Stimulated activated CD8-positive, alpha-beta memory T cell treated with anti-CD3 and anti-CD28 coated beads, Interleukin-4, amount 100 ng/mL, for 1 hour (primary cell): ENCODE measurements at places on chromosomes 11 and 22.

DNA sequence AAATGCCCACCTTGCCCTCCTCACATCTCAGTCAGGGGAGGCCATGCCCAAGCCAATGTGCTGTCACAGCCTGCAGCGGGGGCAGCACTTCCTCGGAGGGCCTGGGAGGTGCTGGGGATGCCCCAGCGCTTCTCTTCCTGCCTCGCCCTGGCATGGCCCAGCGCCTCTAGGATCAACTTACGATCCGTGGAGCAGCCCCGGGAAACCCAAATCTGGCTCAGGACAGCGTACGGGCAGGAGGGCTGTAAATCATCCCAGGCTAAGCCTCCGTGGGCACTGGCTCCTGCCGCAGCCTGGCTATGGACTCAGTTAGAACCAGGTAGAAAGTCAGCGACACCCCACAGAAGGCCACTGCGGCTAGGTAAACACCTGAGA lies 60.9 kb upstream of the EMID1 start:
- DNase-seq = no peak

- no peak for DNase-seq
Measured at GRCh38 chr11:110112457-110112856, 19.3 kb downstream of the ZC3H12C start.

DNA sequence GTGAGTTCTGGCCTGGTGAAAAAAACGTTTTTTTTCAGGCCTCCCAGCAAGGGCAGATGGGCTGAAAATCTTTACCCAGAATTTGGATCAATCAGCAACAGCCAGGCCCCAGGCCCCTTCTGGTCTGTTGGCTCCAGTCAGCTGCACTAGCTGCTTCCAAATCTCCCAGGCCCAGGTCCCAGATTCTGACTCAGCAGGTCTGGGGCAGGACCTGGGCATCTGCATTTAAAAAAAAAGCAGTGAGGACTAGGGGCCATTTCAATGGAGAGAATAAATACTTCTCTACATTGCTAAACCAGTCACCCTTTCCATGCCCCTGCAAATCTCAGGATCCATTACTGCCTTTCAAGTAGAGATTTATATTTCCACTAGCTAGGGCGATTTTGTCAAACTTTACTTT lies 4.3 kb downstream of the SLC15A3 start:
- DNase-seq = no peak

DNA sequence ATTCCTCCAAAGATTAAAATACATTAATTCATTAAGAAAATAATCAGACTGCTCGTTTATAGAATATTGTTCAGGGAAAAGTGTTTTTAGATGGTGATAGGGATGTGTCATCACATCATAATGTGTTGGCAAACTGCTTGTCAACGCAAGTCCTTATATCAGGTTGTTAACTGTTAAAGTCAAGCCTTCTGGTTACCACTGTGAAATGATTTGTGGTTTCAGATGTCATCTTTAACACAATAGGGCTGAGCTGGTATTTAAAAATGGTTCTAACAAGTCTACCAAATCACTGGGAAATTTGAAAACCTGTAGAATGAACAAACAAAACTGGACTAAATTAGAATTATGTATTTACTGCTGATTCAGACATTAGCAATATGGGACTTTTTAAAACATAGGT lies 2.4 kb upstream of the MMP13 start:
- DNase-seq = no peak

- DNase-seq = no peak
Measured at GRCh38 chr11:46413760-46414465, 22.3 kb upstream of the CHRM4 start.

- no peak for DNase-seq
Measured at GRCh38 chr11:102864724-102865123, 10.1 kb downstream of the MMP12 start.

DNA sequence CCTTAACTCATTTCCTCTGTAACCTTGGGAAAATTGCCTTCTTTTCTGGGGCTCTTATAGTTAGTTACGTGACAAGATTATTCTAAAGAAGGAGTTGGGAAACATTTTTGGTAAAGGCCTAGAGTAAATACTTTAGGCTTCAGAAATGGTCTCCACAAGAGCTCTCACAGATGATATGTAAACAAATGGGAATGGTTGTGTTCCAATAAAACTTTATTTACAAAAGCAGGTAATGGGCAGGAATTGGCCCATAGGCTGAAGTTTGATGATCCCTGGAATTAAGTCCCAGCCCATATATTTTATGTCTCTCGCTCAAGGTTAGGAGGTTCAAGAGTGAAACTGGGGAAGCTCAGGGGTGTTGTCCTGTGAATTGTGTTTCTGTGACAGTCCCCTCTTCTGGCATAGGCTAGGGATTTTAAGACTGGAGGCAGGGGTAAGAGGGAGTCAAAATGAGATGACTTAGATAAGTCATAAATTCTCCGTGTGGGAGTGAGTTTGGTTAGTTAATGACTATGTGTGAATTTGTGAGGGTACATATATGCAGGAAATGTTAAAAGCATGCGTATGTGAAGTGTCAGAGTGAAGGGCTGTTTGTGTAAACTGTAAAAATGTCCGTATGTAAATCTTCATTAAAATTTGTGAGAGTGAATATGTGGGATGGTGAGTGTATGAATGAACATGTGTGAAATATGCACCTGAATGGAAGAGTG lies 7.4 kb upstream of the OR52B4 start:
- no peak for DNase-seq

DNA sequence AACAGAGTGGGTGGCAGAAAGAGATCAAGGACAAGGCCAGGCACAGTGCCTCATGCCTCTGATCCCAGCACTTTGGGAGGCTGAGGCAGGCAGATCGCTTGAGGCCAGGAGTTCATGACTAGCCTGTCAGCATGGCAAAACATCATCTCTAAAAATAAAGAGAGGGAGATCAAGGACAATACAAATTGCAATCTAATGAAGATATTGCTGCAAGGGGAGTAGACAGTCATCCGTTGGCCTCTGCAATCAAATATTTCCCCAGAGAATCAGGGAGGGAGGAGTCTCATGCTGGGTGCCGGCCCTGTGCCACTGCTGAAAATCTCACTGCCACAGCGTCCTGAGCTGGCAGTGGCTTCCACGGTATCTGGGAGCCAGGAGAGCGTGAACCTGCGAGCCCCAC lies 19.4 kb upstream of the IL17RA start:
- no peak for DNase-seq

DNA sequence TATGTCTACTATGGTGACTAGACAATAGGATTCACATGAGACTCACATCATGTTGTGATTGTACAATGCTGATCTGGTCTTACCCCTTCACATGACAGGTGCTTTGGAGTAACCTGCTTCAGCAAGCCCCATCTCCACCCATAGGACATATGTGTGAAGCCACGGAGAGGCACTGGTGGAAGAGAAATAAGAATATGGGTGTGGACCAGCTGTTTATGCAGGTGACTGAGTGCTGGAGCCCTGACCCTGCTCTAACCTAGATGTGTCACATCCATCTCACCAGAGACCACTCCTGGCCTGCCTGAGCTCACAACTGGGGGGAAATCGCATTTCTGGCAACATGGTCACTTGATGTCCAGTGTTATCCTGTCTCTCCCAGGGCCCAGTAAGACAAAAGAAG lies 119.7 kb downstream of the GGTLC2 start:
- no peak for DNase-seq

GRCh38 chr22:29434288-29434687 lies 4.1 kb upstream of the RFPL1 start:
- DNase-seq = no peak

- DNase-seq = no peak
Measured at GRCh38 chr11:15716550-15716949, 601.8 kb downstream of the INSC start.

- DNase-seq = no peak
Measured at GRCh38 chr11:62409831-62410230, 9.0 kb upstream of the SCGB1A1 start.

DNA sequence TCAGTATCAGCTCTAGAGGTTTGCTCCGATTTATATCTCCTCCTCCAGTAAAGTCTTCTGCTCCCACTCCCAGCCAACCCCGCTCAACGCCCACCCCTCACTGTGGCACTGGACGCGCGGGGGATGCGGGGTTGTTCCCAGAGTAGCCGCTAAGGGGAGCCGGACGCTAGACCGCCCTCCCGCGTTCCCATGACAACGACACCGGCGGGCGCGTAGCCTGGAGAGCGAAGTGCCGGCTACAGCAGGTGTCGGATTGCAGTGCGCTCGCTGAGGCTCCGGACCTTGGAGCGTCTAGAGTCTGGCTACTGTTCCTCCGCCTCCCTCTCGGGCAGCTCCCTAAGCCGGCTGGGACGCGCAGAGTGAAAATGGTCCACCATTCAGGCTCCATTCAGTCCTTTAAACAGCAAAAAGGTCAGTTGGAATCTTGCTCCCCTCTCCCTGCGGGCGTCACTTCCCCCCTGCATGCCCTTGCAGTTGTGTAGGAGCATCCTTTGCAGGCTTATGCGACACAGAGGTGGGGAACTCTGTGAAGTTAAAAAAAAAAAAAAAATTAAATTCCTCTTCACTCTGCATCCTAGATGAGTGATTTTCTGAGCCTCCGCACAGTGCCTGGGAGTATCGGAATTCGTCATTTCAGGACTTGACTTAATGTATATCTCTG lies at the start of gene ANO3:
Gene ANO3 (plus strand): TSS at position 220 of the 661 bp plus-strand sequence. CDS start 146 bp downstream, at position 366.
- no peak for DNase-seq
